ENCODE measurements at places on chromosomes 4 and X. TPM values are rescaled to one million over a fixed set of nuclear protein-coding genes. Genes with fewer than 3 reads are reported as not detected.

Gene TCEANC
- 4.1 TPM for total RNA-seq

Gene XK
- 1.1 TPM for total RNA-seq

Gene IQCM
- not detected for total RNA-seq

Gene GK2
- not detected for total RNA-seq

Gene XPNPEP2
- total RNA-seq: not detected

Gene TACR3
- total RNA-seq: not detected

Gene PAGE4
- total RNA-seq: not detected

Gene MEPE
- not detected for total RNA-seq

Gene EXOC1L
- total RNA-seq: not detected

Gene GAB3
- 0.82 TPM for total RNA-seq

Gene SRPK3
- 0.08 TPM for total RNA-seq

Gene TMEM164
- total RNA-seq: 20.2 TPM

Gene NPY5R
- total RNA-seq: not detected

Gene FOXR2
- not detected for total RNA-seq

Gene DKK2
- total RNA-seq: not detected

Gene MAGEA3
- total RNA-seq: not detected

Gene INTS6L
- 3.0 TPM for total RNA-seq

Gene RNF128
- total RNA-seq: 1.8 TPM

Gene SYTL4
- 3.3 TPM for total RNA-seq

Gene MAGEB2
- not detected for total RNA-seq

Gene PDCL2
- total RNA-seq: not detected

Gene TSC22D3
- 75.0 TPM for total RNA-seq

Gene PCYT1B
- total RNA-seq: 1.8 TPM

Gene CYTL1
- total RNA-seq: 8.2 TPM

Gene ARMCX1
- 18.3 TPM for total RNA-seq

Gene TCEAL5
- total RNA-seq: not detected

Gene TLR2
- 17.9 TPM for total RNA-seq

Gene KLHL13
- 10.7 TPM for total RNA-seq

Gene TNMD
- total RNA-seq: not detected

Gene SH2D1A
- total RNA-seq: not detected

Gene GDPD2
- total RNA-seq: 0.07 TPM

Gene TSR2
- 11.4 TPM for total RNA-seq

Gene PDGFC
- total RNA-seq: 82.5 TPM

Gene FBXL5
- total RNA-seq: 51.1 TPM

Gene GAGE13
- total RNA-seq: not detected

Gene CTBP1
- total RNA-seq: 195 TPM

Gene GSTCD
- 18.5 TPM for total RNA-seq

Gene CHRDL1
- total RNA-seq: 7.5 TPM

Gene FREM3
- not detected for total RNA-seq

Gene ANOS1
- 7.0 TPM for total RNA-seq

Gene IRAK1
- total RNA-seq: 193 TPM

Gene FGF16
- not detected for total RNA-seq

Gene LDB2
- 0.46 TPM for total RNA-seq

Gene NAP1L5
- 0.96 TPM for total RNA-seq

Gene AR
- total RNA-seq: 0.25 TPM

Gene MAGEB18
- not detected for total RNA-seq

Gene GPR82
- not detected for total RNA-seq

Gene MAGEC3
- total RNA-seq: not detected
